ENCODE measurements at places on chromosomes 6 and 20.
A peak's percentile ranks its signal among the peaks of the same experiment; 100 is the strongest.

DNA sequence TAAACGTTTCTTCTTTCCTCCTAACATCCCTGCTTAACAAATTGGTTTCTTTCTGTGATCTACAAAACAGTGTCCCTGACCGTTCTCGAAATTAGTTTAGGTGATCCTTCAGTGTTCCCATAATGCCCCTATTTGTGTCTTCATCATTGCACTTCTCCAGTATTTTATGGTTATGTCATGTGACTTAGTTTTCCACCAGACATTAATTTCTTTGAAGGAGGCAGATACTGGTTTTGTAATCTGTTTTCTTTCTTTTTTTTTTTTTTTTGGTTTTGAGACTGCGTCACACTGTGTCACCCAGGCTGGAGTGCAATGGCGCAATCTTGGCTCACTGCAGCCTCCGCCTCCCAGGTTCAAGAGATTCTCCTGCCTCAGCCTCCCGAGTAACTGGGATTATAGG lies 49.2 kb downstream of the FAM217A start:
- no peak for DNase-seq

DNA sequence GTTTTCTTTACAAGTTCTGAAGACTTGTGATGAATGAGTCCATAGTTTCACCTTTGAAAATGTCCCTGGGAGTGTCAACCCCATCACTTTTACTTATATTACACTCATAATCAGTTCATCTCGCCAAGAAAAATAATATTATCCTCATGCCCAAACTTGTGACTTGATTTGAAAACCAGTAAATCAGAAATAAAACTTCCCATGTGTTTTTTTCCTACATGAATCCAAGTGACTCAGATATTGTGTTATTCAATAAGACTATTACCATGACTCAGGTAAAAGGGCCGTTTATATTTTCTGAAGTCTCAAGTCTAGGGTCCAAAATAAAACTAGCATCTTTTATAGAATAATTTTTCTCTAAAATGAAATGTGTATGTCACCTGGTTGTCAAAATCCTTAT lies 15.8 kb upstream of the CYP24A1 start:
- DNase-seq, result no peak

- DNase-seq, result no peak
Observed at GRCh38 chr20:50272030-50272723, 81.5 kb downstream of the CEBPB start.

- DNase-seq, result no peak
Observed at GRCh38 chr6:57102976-57103375, 13.0 kb downstream of the ZNF451 start.

DNA sequence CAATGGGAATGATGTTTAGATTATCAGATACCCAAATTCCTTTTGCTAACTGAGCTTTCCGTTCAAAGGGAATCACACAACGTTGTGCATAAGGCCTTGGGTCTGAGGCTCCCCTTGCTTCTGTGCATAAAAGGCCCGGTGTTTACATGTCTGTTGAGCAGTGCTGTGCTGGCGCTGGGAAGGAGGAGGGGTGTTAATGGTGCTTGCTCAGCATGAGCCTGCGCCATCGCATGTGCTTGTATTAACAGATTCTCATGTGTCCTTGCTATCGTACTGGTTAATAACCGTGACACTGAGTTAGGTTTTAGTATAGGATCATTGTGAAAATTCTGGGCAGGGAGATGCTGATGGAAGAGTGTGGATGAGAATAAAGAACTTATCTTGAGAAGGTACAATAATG lies 62.3 kb upstream of the TRAF3IP2 start:
- DNase-seq, result no peak

GRCh38 chr20:4192378-4193068 lies 177.2 kb upstream of the RNF24 start:
- DNase-seq, result peak; percentile 42

- no peak for DNase-seq
Observed at GRCh38 chr20:1085492-1086276, 32.7 kb upstream of the PSMF1 start.

DNA sequence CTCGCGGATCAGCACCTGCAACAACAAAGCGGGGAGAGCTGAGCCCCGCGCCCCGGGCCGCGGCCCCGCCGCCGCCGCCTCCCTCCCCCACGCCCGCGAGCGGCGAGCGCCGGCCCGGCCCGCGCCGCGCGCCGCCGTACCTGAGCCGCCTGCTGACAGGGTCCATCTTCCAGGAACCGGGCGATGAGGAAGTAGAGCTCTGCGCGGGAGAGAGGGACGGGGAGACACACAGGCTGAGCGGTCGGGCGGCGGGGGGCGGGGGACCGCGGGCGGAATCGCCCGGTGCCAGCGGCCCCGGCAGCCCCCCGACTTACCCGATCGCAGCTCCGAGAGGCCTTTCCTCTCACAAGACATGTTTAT lies 359 bp downstream of the PHIP start:
- DNase-seq, result peak; percentile 16

DNA sequence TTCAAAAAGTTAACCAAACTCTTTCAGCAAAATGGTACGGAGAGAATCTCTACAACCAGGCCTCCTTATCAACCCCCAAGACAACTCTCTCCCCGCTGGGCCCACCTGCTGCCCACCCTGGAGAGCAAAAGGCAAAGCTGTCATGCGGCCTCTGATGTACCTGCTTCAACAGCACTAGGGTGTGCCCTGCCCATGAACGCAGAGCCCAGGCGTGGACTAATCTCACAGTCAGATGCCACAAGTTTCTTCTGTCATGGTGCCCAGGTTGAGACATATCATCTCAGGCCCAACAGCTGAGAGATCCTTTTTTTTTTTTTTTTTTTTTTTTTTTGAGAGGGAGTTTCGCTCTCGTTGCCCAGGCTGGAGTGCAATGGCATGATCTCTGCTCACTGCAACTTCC lies 26.3 kb downstream of the SLC2A4RG start:
- no peak for DNase-seq

- no peak for DNase-seq
Observed at GRCh38 chr6:157533048-157533871, 152.3 kb downstream of the ZDHHC14 start.

DNA sequence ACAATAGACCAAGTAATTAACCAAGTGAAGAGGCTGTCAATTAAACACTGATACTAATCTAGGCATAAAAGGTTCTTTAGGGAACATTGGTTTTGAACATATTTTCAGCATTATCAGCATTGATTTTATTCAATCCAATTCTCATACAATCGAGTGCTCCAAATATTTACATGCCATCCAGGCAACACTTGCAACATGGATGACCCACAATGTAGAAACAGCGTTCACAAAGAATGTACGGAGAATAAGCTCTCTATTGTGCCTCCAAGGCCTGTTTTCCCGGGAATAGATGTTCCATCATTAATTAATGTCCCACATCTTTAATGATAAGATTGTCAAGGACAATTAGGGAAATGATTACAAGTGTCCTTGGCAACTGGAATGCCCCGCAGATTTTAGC lies 117.4 kb downstream of the RFX6 start:
- no peak for DNase-seq

DNA sequence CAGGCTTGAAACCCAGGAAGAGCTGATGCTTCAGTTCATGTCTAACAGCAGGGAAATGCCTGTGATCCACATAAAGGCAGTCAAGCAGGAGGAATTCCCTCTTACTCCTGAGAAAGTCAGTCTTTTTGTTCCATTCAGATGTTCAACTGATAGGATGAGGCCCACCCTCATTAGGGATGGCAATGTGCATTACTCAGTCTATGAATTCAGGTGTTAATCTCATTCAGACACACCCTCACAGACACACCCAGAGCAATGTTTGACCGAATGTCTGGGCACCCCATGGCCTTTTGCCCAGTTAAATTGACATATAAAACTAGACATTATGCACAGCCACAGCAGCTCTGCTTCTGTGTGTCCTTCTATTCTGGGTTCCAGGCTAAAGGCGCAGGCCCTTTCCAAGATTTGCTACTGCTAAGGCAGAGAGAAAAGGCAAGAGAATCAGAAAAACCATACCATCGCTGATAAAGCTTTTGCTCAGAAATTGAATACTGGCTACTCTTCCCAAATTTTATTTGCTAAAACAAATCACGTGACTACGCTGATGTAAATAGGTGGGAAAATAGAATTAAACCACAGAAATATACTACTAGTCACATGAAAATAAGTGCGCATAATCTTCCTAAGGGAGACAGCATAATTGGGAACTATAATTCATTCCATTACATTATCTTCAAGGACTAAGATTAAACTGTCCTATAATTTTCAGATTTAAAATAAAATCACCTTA lies 625.0 kb upstream of the MAN1A1 start:
- DNase-seq, result no peak

- no peak for DNase-seq
Observed at GRCh38 chr20:30892541-30893345, 364.7 kb upstream of the DEFB115 start.

- DNase-seq, result no peak
Observed at GRCh38 chr6:100271202-100271601, 193.5 kb downstream of the SIM1 start.

- no peak for DNase-seq
Observed at GRCh38 chr20:2874456-2874855, 1.2 kb downstream of the PTPRA start.

- peak; percentile 88 for DNase-seq
Observed at GRCh38 chr6:143510991-143511891, at the start of gene FUCA2. Gene FUCA2 (minus strand): TSS chr6:143511720. CDS start chr6:143511634, 86 bp downstream.

- no peak for DNase-seq
Observed at GRCh38 chr6:125574604-125575003, 174.8 kb upstream of the HEY2 start.

DNA sequence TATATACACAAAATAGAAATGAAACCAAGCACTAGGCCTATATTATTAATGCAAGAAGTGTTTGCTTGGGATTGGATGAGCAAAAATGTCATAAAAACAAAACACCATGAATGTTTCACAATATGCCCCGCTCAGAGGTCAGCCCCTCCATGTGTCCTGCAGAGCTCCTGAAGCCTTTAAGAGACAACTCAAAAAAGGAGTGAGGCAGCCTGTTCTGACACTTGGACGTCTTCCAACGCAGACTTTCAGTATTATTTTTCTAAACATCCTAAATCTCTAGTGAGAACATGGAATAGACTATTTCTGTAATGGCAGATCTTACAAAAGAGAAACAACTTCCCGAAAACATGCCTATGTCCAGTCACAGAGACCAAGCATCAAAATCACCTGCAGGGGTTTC lies 322.6 kb downstream of the PRKN start:
- no peak for DNase-seq

GRCh38 chr20:444862-445426 lies 17.4 kb downstream of the TBC1D20 start:
- peak; percentile 82 for DNase-seq

GRCh38 chr6:30757261-30757904 lies 13.0 kb upstream of the IER3 start:
- DNase-seq, result no peak

GRCh38 chr20:5222919-5223634 lies 93.7 kb downstream of the PROKR2 start:
- DNase-seq, result peak; percentile 84

GRCh38 chr20:57374931-57375651 lies 16.1 kb upstream of the RBM38 start:
- DNase-seq, result no peak

DNA sequence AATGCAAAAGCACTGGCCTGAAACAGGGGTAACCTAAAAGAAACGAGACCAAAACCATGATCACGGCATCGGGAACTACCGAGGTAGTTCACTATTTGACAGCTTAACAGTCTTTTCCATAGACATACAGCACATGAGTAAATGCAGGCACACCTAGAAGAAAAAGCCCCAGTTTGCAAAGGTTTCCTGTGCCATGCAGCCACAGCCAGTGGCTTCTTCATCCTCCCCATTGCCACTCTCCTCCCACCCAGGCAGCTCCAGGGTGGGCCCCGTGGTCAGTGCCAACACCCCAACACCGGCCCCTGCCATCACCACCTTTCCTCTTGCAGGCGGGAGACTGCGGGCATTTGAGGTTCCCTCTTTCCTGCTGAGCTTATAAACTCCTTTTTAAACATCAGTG lies 115.4 kb downstream of the SLC23A2 start:
- no peak for DNase-seq

GRCh38 chr20:36086767-36087166 lies 67.8 kb upstream of the EPB41L1 start:
- no peak for DNase-seq

GRCh38 chr20:23782366-23782983 lies 31.7 kb upstream of the CST1 start:
- peak; percentile 34 for DNase-seq

DNA sequence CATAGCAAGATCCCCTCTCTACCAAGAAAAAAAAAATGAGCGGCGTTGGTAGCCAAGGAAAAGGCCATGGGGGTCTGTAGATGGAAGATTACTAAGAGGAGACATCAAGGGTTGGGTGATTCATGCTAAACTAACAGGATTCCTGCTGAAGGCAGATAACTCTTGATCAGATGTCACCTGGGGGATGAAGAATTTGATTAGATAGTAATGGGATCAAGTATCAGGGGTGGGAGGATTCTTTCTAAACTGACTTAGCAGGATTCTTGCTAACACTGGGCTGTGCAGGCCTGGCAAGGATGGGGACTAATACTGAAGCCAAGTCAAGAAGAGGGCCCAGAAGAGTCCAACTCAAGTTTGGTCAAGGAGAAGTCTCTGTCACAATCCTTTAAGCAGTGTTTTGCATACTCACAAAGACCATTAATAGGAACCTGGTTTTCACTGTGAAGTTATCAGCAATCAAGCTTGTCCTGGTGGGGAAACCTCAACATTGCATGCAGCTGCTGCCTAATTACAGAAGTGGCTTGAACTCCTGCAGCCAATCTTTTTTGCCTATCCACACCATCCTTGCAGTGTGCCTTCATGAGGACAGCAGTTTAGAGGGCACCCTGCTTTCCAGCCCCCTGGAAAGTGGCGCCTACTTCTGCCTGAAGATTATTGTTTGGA lies 61.3 kb downstream of the ANKRD6 start:
- DNase-seq, result no peak

DNA sequence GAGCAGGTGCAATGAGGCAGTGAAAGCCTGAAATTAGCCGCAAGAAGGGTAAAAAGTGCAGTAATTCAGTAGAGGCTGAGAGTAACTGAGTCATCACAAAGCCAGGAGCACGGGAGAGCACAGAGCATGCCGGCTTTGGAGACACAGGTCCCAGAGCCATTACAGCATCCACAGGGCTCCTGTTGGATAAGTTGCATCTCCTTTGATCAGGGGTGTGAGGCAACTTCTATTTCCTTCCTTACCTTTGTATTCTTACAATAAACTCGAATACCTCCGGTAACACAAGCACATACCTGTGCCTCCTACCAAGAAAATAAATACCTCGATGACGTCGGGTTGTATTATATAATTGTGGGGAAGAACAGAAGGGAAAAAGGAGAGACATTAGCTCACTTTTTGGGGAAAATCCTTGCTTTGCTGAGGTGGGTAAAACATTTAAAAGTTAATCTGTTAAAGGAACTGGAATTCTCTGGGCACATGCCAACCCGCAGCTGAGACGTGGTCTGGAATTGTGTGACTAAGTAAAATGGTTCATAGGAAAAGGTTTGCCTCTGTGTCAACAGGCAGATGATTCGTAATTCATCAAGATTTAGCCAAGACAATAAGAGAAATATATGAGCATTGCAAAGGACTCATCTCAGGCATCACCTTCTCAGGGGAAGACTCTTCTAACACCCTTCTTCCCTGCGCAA lies 360.7 kb upstream of the ZFP64 start:
- DNase-seq, result peak; percentile 44

Measured in AG08395 (cell line).